ENCODE measurements at places on chromosomes 16 and 17.

GRCh38 chr17:55500103-55500502, 11.1 kb downstream of the SMIM36 start:
- no peaks in the 10 kb centered on the region for H3K4me1 ChIP-seq
- H3K27ac ChIP-seq = no peak overlapping the region
- no peak for DNase-seq
- no peaks in the 10 kb centered on the region for H3K27me3 ChIP-seq
- H3K4me3 ChIP-seq = no peak overlapping the region
- H3K36me3 ChIP-seq = no peaks in the 10 kb centered on the region

DNA sequence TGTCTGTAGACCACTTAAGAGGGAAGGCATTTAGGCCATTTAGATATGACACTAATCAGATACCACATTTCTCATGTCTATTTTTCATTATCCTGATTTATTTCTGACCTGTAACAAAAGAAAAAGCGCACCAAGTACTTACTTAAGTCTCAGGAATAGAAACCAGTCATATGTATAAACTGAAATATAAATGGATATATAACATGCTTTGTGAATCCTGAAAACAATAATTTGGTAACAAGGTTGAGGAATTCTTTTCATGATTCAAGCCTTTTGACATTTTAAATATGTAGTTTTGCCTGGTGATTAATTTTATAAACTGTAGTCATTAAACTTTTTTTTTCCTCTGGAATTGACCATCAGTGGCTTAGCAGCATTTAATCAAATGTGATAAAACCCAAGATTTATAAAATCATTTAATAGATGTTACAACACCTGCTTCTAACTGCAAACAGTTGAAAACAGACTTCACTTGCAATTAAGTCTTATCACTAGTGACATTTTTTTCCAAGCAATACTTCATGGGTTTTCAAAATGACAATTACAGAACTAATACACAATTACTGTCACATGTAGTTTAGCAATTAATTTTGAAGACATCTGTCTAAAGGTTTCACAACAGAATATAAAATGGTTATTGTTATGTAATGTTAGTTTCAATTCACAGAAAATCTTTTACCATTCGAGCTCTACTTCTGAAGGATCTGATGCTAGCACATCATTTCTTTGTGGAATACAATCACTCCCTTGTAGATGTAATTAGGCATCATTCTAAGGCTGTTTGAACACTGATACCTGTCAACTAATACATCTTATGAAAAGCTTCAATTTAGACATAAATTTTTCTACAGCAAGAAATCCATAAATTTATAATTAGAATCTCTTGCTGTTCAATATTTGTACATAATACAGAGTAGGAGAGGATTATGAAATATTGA, 110.3 kb downstream of the TOX3 start:
- peaks cover 47% of the 10 kb centered on the region for H3K36me3 ChIP-seq
- no peaks in the 10 kb centered on the region for H3K27me3 ChIP-seq
- DNase-seq = no peak
- no peak overlapping the region for H3K27ac ChIP-seq
- peaks cover 16% of the 10 kb centered on the region for H3K4me1 ChIP-seq

- no peak overlapping the region for H3K4me3 ChIP-seq
- DNase-seq = no peak
- H3K4me1 ChIP-seq = no peaks in the 10 kb centered on the region
- no peaks in the 10 kb centered on the region for H3K27me3 ChIP-seq
Observed at GRCh38 chr17:67281053-67281452, 36.1 kb upstream of the HELZ start.

DNA sequence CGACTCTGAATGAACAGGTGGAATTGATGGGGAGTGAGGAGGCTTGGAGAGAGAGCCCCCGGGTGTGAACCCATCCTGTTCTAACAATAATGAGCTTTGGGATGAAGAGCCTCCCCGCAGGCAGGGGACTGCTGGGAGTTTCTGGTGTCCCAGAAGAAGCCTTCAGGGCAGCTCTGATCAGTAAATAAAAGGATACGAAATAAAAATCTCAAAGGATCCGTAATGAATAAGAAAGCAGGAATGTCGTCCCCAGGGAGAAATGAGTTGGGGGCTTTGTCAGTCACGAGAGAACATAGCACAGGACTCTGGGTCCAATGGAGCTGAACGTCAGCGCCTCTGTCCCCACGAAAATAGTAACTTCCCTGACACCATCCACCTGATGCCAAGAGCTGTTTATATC, 113.4 kb downstream of the PITPNC1 start:
- no peak overlapping the region for H3K4me3 ChIP-seq
- DNase-seq = no peak
- H3K4me1 ChIP-seq = peaks cover 17% of the 10 kb centered on the region

DNA sequence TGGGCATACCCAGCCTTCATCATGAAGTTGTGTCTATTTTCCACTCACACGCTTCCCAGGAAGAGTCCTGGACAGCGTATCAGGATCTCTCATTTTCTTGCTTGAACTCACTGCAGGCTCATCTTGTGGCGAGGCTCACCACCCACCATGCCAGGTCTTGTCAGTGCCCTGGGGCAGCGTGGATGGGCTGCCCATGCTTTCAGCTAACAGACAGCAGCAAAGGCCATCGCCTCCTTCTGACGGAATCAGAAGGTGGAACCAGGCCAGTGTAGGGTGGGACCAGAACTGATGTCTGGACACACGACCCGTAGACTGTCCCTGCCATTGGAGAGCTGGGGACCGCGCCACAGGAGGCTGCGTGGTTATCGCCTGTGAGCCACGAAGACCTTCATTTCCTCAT, 169.4 kb downstream of the FOXL1 start:
- H3K27ac ChIP-seq = no peak overlapping the region
- H3K36me3 ChIP-seq = no peaks in the 10 kb centered on the region
- DNase-seq = no peak
- no peak overlapping the region for H3K4me3 ChIP-seq

- DNase-seq = no peak
- H3K4me1 ChIP-seq = peaks cover 14% of the 10 kb centered on the region
- H3K27me3 ChIP-seq = no peaks in the 10 kb centered on the region
Observed at GRCh38 chr17:80826346-80826954, 165.2 kb upstream of the CHMP6 start.

GRCh38 chr16:283033-283805, at the start of gene PDIA2:
Gene PDIA2, plus strand, starts transcription at chr16:283164. Its CDS starts 6 bp downstream, at chr16:283170.
- H3K4me1 ChIP-seq = no peaks in the 10 kb centered on the region
- peaks cover 11% of the 10 kb centered on the region for H3K36me3 ChIP-seq
- H3K4me3 ChIP-seq = no peak within 1 kb of the TSS
- peaks cover 45% of the 10 kb centered on the region for H3K27me3 ChIP-seq
- H3K27ac ChIP-seq = no peak within 1 kb of the TSS

- H3K4me3 ChIP-seq = no peak overlapping the region
- H3K4me1 ChIP-seq = no peaks in the 10 kb centered on the region
- no peaks in the 10 kb centered on the region for H3K36me3 ChIP-seq
- H3K27me3 ChIP-seq = no peaks in the 10 kb centered on the region
- no peak for DNase-seq
Observed at GRCh38 chr17:56667925-56668458, 74.5 kb downstream of the NOG start.

DNA sequence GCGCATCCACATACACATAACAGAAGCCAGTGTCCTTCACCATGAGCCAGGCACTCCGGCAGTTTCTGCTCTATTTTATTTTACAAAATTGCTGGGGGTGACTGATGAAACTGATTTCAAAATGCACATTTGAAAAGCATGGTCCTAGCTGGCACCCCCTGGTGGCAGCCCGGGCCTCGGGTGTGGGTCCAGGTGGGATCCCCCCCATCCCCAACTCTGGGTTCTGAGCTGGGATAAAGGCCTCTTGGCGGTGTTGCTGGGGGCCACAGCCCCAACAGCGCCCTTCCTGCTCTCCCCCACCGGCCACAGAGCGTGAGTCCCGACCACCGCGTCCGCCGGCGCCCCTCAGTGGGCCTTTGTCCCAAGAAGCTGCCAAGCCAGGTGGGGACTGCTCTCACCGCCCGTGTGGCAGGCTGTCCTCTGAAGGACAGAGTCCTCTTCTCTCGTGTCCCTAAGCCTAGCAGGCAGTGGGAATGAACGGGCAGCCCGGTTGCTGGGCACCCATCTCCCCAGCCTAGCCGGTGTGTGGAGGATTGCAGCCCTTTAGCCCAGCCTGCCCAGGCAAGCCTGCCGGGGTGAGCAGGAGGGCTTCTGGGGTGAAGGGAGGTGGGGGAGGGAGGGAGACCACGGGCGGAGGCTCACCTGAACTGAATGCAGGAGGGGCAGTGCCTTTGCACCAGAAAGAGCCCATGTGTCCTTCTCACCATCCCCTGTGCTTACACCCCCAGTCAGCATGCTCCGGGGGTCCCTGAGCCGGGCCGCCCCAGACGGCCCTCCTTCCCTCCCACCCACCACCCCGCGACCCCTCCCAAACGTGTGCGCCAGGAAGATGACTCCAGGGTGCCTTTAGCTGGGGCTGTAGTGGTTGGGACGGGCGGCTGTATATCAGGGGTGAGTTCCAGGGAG, 898 bp downstream of the SNAI3 start:
- peaks cover 21% of the 10 kb centered on the region for H3K4me1 ChIP-seq
- no peaks in the 10 kb centered on the region for H3K36me3 ChIP-seq
- H3K27me3 ChIP-seq = peaks cover 8% of the 10 kb centered on the region
- no peak overlapping the region for H3K27ac ChIP-seq
- peak overlapping the region; percentile 77 for H3K4me3 ChIP-seq

DNA sequence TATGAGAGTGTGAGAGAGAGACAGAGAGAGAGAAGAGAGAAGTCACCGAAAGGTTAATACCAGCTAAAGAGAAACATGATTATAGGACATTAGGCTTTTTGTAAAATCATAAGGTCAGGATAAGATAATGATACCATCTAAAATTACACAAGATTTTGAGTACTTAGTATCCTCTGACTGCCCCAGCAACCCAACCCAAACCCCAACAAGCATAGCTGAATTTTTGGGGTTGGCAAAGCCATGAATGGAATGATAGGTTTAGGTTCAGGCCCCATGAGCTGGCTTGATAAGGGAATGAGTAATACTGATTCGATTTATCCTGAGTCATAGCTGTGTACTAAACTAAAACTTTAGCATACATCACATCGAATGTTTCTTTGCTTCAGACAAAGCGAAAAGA, 259.5 kb downstream of the IRX3 start:
- H3K4me1 ChIP-seq = no peaks in the 10 kb centered on the region
- H3K36me3 ChIP-seq = peaks cover 1% of the 10 kb centered on the region

- no peak overlapping the region for H3K27ac ChIP-seq
- H3K4me3 ChIP-seq = no peak overlapping the region
- H3K36me3 ChIP-seq = peaks cover 14% of the 10 kb centered on the region
- no peaks in the 10 kb centered on the region for H3K4me1 ChIP-seq
- DNase-seq = no peak
Observed at GRCh38 chr17:74815550-74816370, 39.6 kb upstream of the NAT9 start.

GRCh38 chr17:58487589-58488427, at the start of gene HSF5:
Gene HSF5, minus strand, starts transcription at chr17:58488408. Its CDS starts 134 bp downstream, at chr17:58488274.
- no peaks in the 10 kb centered on the region for H3K27me3 ChIP-seq
- no peak for DNase-seq
- peaks cover 45% of the 10 kb centered on the region for H3K36me3 ChIP-seq
- no peaks in the 10 kb centered on the region for H3K4me1 ChIP-seq

- no peaks in the 10 kb centered on the region for H3K36me3 ChIP-seq
- H3K27ac ChIP-seq = no peak overlapping the region
- no peak for DNase-seq
Observed at GRCh38 chr16:83345846-83346640, 461.7 kb upstream of the HSBP1 start.

DNA sequence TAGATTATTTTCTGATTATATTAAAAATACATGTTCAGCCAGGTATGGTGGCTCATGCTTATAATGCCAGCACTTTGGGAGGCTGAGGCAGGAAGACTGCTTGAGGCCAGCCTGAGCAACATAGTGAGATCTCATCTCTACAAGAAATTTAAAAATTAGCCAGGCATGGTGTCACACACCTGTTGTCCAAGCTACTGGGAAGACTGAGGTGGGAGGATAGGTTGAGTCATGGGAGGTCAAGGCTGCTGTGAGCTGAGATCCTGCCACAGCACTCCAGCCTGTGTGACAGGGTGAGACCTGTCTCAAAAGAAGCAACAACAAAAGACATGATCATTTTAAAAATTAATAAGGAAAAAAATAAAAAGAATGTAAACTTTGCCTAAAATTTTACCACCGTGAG, 40.7 kb downstream of the PRAC1 start:
- H3K36me3 ChIP-seq = no peaks in the 10 kb centered on the region
- no peaks in the 10 kb centered on the region for H3K4me1 ChIP-seq
- no peak for DNase-seq

GRCh38 chr17:65685110-65685509, 123.7 kb upstream of the AXIN2 start:
- H3K36me3 ChIP-seq = peaks cover 6% of the 10 kb centered on the region
- no peak overlapping the region for H3K27ac ChIP-seq
- no peaks in the 10 kb centered on the region for H3K4me1 ChIP-seq
- no peak for DNase-seq
- H3K27me3 ChIP-seq = no peaks in the 10 kb centered on the region

DNA sequence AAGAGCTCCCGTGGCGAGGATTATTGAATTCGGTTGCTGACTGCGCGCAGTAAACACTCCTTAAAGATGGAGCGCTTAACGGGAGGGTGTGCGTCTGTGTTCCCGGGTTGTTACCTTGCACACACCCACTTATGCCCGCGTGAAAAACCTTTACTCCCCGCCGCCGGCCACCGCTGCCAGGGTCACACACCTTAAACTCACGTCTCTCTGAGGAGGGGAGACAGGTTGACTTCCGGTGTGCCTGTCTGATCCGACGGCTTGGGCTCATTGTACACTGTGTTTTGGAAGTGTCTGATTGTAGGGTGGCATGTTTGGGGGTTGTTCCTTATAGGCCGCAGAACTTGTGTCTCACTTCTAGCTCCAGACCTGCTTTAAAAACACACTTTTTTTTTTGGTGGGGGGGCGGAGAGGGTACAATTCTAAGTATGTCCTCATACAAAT, 66.8 kb downstream of the KPNA2 start:
- no peaks in the 10 kb centered on the region for H3K27me3 ChIP-seq
- DNase-seq = no peak
- no peaks in the 10 kb centered on the region for H3K36me3 ChIP-seq
- peak overlapping the region; percentile 70 for H3K4me3 ChIP-seq
- H3K27ac ChIP-seq = no peak overlapping the region
- peaks cover 12% of the 10 kb centered on the region for H3K4me1 ChIP-seq

- no peaks in the 10 kb centered on the region for H3K27me3 ChIP-seq
- H3K4me1 ChIP-seq = no peaks in the 10 kb centered on the region
- no peak overlapping the region for H3K27ac ChIP-seq
- DNase-seq = no peak
Observed at GRCh38 chr17:47200325-47200664, 8.9 kb upstream of the MYL4 start.

GRCh38 chr17:5282642-5283217, 646 bp downstream of the RABEP1 start:
- peak overlapping the region; percentile 73 for H3K4me3 ChIP-seq
- no peak overlapping the region for H3K27ac ChIP-seq
- no peak for DNase-seq
- no peaks in the 10 kb centered on the region for H3K27me3 ChIP-seq
- H3K4me1 ChIP-seq = peaks cover 5% of the 10 kb centered on the region
- peaks cover 4% of the 10 kb centered on the region for H3K36me3 ChIP-seq

DNA sequence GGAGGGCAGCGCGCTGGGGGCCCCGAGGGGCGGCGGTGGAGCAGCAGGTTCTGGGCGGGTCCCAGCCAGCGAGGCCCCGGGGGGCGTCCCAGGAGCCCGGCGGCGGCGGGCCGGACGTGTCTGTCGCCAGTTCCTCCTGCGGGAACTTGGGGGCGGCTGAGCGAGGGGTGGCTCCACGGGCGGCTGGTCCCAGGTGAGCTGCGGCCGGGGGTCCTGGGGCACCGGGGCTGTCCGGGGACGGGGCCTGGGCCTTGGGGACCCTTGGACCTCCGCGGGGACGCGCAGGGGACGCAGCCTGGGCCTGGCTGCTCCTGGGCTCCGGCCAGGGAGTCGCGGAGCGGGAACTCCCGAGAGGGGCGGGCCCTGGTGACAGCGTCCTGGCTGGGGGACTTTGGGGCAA, 54.2 kb upstream of the ZNF267 start:
- H3K36me3 ChIP-seq = no peaks in the 10 kb centered on the region
- no peak overlapping the region for H3K4me3 ChIP-seq
- H3K27me3 ChIP-seq = no peaks in the 10 kb centered on the region
- DNase-seq = no peak
- H3K4me1 ChIP-seq = no peaks in the 10 kb centered on the region

Data from neuronal stem cell (in vitro differentiated cells).